ENCODE measurements at places on chromosomes 6 and 20. TPM values are rescaled to one million over a fixed set of nuclear protein-coding genes. Genes with fewer than 3 reads are reported as not detected.

The CCM2L gene
- total RNA-seq = not detected

The HUS1B gene
- total RNA-seq = 0.17 TPM

The ANKRD66 gene
- total RNA-seq = not detected

The LAMP5 gene
- 1.0 TPM for total RNA-seq

The SPATS1 gene
- total RNA-seq = not detected

The ARFRP1 gene
- total RNA-seq = 54.8 TPM

The SLC52A3 gene
- total RNA-seq = not detected

The CCN6 gene
- total RNA-seq = not detected

The KIZ gene
- 9.6 TPM for total RNA-seq

The POPDC3 gene
- 64.8 TPM for total RNA-seq

The CNBD2 gene
- 1.4 TPM for total RNA-seq

The BCLAF1 gene
- total RNA-seq = 91.1 TPM

The OPRM1 gene
- not detected for total RNA-seq

The SLC32A1 gene
- not detected for total RNA-seq

The PRRC2A gene
- total RNA-seq = 75.9 TPM
